NCI-H524 treated with DMSO at 0.1 percent for 48 hours (cell line): ENCODE measurements at places on chromosomes 11 and 22.

DNA sequence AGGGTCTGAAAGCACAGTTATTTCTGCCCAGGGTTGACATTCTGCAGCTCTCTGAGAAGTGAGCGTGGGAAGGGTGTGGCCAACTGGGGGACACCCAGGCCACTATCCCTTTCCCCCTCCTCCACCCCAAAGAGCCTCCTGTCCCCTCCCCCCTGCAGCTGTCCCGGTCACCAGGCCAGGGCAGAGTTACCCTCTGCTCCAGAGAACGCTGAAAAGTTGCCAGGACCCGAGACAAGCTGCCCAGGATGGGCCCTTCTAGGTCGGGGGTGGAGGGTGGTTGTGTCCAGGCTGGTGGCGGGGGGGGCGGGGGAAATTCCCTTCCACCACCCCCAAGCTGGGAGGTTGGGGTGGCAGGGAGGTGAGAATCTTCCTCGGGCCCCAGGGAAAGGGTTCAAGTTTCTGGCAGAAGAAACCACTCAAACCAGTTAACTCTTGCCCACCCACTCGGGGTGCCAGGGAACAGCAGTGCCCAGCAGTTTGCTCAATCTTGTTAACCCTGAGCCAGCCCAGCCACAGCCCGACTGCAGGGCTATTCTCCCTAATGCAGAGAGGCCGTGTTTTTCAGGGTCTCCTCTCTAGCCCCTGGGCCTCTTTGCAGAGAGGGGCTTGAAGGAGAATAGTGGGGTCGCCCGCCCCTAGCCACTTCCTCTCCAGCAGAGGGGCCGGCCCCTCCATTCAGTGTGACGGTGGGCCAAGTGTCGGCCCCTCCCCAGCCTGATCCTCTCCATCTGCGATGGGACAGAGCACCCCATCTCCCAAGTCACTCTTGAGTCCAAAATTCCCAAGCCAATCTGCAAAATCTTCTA, 697 bp downstream of the LGALS1 start:
- DNase-seq, result no peak

DNA sequence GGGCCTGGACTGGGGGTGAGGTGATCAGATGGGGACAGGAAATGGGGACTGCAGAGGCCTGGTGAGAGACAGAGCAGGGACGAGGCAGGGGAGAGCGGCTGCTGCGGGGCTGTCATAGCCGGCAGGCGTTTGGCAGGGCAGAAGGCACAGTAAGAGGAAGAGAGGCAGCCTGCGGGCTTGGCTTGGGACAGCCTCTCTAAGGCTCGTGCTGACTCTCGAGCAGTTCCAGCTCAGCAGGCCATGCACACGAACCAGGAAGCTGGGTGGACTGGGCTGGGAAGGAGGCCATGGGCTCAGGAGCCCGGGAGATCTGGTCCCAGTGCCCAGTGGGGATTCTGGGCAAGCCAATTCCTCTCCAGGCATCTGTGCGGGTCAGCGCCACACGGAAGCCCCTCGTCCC, 19.6 kb upstream of the EIF3D start:
- no peak for DNase-seq

DNA sequence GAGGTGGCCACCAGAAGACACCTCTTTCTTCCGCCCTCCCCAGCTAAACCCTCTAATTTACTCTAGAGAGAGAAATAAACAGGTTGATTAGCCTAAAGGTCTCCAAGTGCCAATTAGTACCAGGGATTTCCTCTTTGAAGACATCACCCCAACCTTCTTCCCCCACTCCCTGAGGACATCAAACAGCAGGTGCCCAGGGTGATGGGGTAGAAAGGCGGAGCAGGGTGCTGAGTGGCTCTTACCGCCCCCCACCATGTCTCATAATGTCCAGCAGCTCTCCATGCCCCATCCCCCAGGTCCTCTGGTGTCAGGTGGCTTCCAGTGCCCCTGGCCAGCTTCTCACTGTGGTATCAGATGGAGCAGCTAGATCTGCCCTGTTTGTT, 5.3 kb upstream of the GNAZ start:
- DNase-seq, result no peak

DNA sequence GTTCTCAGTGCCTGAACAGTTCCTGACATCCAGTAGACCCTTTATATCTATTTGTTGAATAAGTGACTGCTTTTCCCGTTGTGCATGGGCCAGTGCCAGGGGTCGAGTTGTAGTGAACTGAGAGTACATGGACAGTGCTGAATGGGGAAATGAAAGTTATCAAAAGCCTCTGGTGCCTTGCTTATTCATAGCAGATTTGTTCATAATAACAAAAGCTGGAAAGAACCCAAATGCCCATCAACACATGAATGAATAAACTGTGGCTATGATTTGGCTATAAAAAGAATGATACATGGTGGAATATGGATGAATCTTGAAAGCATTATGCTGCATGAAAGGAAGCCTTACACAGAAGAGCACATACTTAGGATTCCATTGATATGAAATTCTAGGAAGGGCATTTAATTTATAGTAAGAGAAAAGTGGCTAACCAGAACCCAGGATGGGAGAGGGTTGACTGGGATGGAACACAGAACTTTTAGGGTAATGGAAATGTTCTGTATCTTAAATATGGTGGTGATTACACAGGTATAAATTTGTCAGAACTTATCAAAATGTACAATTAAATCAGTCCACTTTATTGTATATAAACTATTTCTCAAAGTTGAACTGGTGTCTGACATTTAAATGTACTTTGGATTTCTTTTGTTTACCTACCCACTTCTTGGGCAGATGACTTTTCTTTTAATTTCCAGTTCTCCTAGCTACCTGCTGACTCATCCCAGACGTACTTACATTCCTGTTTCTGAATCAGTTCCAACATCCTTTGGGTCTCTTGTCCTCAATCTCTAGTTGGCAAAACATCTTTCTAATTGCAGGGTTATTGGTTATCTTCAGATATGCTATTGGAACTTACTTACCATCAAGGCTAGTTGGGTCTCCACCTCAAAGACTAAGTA, 42.8 kb downstream of the PACS1 start:
- DNase-seq, result no peak

GRCh38 chr22:32803738-32804435, 2.4 kb downstream of the TIMP3 start:
- DNase-seq, result no peak

DNA sequence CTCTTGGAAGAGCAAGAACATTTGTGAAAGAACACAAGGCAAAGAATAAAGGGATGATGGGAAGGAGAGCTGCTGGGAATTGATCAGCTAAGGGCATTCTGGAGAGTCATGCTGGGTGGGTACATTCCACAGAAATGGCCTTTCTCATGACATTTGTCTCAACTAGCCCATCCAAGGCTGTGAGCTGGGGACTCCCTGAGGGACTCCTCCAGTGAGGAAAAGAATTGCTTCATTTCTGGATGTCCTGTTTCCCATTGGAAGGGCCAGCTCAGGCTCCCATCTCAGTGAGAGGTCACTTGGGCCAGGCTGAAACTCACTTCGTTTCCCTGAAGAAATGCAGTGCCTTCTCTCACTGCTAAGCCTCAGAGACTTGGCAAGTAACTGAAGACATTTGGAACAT, 106.8 kb downstream of the CD44 start:
- DNase-seq, result no peak

GRCh38 chr11:69890476-69890875, 71.3 kb upstream of the FGF3 start:
- no peak for DNase-seq

GRCh38 chr11:27282806-27283205, 80.2 kb downstream of the CCDC34 start:
- DNase-seq, result no peak

DNA sequence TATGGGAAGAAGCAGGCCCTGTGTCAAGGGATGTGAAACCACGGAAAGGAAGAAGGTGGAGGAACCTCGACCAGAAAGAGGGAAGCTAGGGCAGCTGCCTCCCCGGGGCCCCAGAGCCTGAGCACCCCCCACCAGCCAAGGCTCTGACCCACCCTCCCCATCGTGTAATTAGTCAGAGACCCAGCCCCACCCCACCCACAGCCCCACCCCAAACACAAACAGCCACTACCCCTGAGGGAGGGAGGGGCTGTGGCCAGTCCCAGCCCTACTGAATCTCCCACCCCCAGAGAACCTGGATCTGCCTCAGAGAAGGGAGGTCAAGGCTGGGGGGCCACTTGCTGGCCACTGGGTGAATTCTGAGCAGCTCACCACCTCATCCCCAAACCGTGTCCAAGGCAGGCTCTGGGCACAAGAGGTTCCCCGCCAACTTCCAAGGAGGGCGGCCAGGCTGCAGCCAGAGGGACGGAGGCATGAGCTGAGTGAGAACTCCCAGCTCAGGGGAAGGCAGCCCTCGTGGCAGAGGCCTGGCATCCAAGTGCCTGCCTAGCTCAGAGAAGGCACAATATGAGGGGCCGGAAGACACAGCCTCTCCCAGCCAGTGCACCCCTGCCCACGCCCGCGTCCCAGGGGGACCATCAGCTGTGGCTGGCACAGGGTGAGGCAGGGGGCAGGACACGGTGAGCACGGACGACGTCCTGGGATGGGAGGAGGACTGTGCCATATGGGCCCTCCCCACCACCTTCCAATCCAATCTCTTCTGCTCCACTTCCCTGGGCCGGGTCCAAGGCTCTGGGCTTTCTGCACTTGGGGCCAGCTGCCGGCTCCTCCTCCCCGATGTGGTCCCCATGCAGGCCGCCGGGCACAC, 2.7 kb downstream of the PLXNB2 start:
- DNase-seq, result no peak

- peak; percentile 46 for DNase-seq
Observed at GRCh38 chr11:67604815-67605214, 1.9 kb upstream of the NDUFV1 start.

DNA sequence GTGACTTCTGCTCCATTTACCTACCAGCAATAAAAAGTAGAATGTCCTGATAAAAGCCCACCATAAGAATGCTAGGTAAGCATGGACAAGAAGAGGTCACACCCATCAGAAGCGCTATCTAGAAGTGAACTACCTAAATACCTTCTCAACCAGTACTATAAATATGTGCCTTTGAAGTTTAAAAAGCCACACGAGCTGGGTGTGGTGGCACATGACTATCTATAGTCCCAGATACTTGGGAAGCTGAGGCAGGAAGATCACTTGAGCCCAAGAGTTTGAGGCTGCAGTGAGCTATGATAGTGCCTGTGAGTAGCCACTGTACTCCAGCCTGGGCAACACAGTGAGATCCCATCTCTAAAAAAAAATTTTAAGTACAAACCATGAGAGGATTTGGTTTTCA, 66.7 kb downstream of the PACSIN2 start:
- DNase-seq, result no peak

DNA sequence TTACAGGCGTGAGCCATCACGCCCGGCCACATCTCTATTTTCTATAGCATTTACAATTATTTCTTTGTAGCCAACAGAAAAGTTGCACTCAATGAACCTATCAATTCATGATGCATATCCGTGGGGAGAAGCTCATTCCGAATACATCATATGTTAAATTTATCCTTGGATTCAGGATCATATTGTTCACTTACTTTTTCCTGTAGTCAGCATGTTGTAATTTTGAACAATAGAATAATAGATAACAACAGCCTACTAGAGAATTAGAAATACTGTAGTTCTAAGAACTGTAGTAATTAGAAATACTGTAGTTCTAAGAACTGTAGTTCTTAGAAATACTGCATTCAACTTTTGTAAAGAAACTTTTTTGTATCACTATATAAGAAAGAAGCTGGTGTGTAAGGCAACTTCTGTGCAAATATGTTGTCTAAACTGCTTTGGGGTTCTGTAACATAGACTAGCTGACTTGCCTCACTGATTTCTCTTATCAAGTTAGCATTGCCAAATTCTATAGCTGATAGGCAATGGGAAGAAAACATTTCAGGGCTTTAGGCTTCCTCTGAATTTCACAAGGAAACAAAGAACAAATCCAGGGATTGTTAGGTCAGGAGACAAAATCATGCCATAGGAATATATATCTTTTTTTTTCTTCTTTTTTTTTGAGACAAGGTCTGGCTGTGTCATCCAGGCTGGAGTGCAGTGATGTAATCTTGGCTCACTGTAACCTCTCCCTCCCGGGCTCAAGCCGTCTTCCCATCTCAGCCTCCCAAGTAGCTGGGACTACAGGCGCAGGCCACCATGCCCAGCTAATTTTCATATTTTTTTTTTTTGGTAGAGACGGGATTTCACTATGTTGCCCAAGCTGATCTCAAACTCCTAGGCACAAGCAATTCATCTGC, 91.9 kb downstream of the CSTPP1 start:
- no peak for DNase-seq

GRCh38 chr11:118009864-118010737, 23.9 kb downstream of the IL10RA start:
- peak; percentile 35 for DNase-seq

DNA sequence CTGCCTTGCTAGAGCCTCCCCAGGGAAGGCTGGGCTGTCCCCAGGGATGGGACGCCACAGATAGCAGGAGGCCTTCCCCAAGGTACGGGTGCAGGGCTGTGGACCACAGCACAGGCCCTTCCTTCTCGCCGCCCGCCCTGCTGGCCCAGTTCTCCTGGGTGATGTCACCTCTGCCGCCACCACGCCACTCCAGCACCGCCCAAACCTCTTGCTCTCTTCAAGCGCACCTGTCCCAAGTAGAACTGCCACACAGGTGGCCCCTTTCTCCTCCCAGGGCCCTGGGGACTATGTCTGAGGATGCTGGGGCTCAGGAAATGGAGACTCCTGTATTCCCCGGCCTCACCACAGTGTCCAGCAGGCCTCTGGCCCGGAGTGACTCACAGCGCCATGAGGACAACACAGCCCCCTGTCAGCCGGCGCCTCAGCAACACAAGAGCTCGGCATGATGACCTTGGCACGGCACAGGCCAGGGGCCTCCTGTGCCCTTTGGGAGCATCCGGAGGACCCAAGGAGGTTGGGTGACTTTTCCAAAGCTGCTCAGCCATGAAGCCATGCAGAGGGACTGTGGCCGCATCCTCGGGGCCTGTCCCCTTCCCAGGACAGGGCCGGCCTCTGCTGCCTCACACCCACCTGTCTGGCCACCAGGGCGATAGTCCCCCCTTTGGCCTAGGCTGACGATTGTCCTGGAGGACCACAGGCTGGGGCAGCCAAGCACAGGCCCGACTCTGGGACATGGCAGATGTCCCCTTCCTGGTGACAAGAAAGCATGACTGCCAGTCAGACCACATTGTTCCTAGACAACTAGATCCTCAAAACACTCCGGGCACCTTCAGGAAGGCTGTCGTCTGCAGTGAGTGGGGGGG, 1023.5 kb downstream of the BRD1 start:
- DNase-seq, result no peak

GRCh38 chr11:125887373-125888324, at the start of gene HYLS1:
Gene HYLS1, plus strand, starts transcription at chr11:125887668. Its CDS starts 11,701 bp downstream, at chr11:125899369.
- no peak for DNase-seq

DNA sequence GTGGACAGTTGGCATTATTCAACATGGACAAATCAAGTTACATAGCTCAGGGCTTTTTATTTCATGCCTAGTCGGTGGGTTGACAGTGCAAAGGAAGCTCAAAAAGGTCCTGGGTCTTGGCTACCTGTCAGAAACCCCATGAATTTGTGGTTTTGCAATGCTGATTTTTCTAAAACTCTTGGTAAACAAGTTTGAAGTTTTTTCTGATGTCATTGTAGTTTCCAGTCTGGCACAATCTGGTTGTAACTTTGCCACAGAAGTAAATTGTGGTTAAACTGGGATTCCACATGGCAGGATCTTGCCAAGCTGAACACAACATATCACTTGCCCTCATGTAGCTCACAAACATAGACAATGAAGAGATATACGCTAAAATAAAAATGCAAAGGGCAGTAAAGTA, 100.8 kb downstream of the EHF start:
- no peak for DNase-seq

- no peak for DNase-seq
Observed at GRCh38 chr22:28973352-28973751, 88.3 kb downstream of the C22orf31 start.

- no peak for DNase-seq
Observed at GRCh38 chr22:46731246-46732040, 6.6 kb downstream of the CERK start.
